HT-29 (cell line): ENCODE measurements at places on chromosomes 5 and 9.

DNA sequence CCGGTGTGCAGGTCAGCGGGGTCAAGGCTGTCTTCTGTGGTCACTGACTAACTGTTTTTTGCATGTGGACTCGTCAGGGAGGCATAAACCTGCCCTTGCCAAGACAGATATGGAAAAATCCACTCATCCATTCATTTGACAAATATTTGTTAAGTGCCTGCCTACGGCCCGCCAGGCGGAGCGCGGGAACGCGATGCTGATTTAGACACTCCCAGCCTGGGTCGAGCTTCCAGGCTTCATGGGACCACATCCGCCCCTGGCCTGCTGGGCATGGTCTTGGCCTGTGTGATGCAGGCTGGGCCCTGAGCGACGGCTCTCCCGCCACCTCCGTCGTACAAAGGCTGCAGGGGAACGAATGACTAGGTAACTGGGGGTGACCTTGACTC lies 18.1 kb downstream of the MYMK start:
- no peak for DNase-seq

- no peak for DNase-seq
Measured at GRCh38 chr5:53053364-53053763, 56.2 kb downstream of the MOCS2 start.

DNA sequence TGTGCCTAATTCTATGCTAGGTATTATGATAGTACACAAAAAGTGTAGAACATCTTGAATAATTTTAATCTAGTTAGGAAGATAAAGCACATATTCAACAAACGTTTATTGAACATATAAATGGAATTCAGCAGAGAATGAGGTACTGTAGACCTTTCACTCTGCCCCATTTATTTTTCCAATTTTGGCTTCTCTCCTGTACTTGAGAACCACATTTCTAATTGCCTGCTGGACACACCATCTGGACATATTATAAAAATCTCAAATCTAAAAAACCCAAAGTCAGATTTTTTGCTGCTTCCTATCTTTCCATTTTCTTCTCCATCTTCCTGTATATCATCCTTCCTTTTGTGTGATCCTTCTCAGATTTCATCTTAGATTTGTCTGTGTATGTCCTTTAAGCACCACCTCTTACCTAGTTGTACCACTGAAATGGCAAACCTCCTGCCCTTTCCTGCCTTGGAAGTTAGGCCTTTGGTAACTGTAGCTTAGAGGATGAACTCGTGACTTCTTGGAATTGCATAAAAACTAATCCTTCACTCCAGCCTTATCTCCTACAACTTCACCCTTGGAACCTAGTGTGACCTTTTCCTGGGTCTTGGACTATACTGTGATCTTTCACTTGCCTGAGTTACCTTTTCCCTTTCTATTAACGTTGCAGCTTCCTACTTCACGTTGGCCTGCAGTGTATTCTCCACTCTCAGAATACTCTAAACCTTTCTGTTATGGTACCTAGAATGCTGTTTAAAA lies 8.8 kb downstream of the SLC26A2 start:
- DNase-seq = no peak

DNA sequence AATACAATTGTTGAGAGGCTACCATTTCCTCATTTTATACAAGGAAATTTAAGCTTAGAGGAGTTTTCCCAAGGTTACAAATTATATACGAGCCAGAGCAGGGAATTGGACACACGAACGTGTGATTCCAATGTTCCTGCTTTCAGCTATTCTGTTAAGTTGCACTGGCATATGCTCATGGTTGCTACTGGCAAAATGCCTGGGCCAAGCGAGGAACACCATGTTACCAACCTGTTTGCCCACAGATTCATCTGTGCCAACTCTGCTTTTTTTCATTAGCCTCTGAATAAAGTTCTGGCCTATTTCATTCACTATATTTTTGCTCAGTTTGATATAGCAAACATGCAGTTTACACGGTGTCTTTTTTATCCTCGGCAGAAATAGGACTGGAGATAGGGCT lies 5.1 kb upstream of the C5orf46 start:
- DNase-seq = no peak

DNA sequence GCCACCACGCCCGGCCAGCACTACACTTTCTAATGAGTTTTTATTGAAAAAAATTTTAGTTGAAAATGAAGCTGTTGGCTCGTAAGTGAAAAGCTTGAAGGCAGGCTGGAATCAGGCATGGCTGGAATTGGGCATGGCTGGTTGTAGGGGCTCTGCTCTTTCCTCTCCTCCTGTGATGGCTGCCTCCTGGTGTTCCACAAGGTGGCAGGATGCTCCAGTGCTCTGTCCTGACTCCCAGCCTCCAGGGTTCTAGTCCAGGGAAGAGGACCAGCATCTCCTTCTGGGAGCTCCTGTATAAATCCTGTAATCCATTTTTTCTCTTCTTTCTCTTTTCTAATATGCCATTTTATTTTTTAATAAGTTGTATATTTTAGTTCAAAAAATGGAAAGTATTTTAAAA lies 57.2 kb upstream of the DHFR start:
- DNase-seq = peak; percentile 56

GRCh38 chr5:161857358-161857757 lies 9.4 kb downstream of the GABRA1 start:
- no peak for DNase-seq

- no peak for DNase-seq
Measured at GRCh38 chr5:106656821-106657220, 1013.9 kb downstream of the EFNA5 start.

DNA sequence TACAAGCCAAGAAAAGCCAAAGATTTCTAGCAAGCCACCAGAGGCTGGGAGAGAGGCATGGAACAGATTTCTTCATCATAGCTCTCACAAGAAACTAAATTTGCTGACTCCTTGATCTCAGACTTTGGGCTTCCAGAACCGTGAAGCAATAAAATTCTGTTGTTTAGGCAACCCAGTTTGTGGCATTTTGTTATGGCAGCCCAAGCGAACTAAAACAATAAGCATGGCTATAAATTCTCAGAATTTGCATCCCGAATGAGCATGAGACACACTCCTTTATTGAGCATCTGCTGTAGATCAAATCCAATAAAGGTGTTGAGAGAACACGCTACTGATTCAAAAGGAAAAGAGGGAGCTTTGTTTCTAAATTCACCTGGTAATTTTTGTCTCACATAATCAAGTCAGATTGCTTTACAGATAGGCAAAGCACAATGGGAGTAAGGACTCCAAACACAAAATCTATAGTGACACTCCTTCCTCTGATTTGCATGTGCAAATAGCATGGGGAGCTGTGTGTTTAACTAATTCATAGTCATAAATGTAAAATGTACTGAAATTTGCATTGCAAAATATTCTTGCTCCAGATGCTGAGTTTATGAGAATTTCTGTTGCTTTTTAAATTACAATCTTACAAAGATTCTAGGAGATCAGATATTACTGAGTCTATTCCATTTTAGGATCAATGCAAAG lies 308.7 kb downstream of the MED10 start:
- no peak for DNase-seq

GRCh38 chr5:179696603-179697002 lies 2.2 kb upstream of the CANX start:
- DNase-seq = no peak

DNA sequence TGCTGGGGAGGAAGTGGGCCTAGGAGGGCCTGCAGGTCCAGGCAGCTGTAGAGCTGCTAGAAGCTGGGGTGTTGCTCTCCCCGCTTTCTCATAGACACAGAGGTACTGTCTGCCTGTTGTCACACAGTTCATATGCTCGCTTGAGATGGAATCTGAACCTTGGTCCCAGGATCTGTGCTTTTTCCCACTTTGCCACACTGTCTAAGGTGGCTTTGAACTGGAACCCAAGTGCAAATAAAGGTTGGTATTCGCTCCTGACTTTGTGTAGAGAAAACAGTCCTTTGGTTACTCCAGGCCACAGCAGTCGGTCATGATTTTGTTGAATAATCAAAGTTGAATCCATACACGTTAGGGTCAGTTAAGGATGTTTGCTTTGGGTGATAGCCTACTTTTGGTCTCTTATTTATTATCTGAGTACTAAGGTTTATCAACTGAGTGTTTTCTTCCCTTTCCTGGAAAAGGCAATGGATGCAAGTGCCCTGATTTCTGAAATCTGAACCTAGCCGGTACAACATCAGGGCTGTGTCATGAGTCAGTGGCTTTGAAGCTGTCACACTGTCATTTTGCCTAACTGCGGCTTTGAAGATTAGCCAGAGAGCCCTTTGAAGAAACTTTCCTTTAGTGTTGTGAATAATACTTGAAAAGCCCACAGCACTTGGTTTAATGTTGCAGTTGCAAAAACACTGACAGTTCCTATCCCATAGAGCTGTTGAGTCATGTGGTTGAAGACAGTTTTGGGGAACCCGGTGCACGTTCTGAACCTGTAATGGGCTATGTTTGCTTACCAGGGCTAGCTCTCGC lies 41.3 kb downstream of the HABP4 start:
- no peak for DNase-seq

DNA sequence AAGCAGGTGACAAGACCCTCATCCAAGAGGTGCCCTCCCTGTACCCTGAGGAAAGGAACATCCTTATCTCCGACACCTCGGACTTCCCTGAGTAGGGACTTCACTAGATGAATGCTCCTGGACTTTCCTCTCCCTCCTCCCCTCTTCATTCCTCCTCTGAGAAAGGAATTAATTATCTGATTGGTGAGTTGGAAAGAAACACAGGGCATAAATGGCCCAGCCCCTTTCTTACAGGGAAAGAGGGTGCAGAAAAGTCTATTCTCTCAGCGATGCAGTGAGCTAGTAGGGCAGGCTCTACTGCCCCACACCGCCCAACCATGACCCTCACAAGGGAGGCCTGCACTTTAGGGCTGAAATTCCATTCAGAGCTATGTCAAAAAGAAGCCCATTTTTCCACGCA lies 87.5 kb downstream of the TTC39B start:
- DNase-seq = no peak

DNA sequence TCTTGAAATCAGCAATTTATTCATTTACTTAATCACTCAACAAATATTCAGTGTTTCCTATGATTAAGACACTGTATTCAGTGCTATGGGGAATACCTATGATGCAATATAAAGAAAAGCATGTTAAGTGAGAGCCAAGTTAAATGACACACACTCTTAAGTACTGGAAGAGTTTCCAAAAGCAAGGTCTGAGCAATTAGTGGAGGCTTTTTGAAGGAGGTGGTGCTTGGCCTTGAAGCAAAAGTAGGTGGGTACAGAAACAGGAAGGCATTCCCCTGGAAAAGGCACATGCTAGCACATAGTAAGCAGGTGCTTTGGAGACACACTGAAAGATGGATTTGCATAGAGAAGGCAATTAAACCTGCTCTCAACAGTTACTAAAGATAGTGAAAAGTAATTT lies 4.0 kb downstream of the TSLP start:
- no peak for DNase-seq

DNA sequence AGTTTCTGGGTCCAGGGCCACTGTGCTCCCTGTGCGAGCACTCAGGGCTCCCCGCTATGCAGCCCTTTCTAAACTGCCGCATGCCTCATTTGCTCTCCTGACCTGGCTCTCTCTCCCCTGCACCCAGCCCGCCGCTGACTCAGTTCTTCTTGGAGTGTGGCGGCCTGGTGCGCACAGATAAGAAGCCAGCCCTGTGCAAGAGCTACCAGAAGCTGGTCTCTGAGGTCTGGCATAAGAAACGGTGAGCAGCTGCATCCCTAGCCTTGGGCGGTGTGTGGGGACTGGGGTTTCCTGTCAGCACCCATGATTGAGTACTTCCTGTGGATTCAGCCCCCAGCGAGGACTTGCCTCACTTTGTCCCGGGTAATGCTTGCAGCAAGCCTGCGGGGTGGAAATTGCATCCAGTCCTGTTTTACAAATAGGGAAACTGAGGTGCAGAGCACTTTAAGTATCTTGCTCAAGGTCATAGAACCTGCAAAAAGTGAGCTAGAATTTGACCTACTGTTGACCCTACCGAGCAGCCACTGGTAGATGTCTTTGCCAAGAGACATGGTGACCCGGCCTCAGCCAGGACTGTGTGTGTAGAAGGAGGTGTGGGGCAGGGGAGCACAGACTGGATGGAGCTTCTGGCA lies 27.9 kb downstream of the USP20 start:
- no peak for DNase-seq

DNA sequence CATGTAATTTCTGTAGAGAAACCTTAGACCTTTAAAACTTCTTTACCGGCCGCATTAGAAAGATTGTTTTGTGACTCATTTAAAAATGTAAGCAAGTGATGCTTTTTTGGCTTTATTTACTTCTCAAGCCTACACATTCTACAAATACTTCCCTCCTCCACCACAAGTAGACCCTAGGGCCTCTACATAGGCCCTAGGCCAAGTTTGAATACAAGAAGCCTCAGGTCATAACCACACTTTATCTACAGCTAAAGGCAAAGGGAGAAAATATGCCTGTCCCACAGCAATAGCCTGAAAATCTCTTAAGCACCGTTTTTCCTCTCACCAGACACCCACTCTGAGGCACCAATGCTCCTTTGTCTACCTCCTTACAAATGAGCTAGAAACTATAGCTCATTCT lies 53.9 kb downstream of the CSNK1A1 start:
- no peak for DNase-seq

DNA sequence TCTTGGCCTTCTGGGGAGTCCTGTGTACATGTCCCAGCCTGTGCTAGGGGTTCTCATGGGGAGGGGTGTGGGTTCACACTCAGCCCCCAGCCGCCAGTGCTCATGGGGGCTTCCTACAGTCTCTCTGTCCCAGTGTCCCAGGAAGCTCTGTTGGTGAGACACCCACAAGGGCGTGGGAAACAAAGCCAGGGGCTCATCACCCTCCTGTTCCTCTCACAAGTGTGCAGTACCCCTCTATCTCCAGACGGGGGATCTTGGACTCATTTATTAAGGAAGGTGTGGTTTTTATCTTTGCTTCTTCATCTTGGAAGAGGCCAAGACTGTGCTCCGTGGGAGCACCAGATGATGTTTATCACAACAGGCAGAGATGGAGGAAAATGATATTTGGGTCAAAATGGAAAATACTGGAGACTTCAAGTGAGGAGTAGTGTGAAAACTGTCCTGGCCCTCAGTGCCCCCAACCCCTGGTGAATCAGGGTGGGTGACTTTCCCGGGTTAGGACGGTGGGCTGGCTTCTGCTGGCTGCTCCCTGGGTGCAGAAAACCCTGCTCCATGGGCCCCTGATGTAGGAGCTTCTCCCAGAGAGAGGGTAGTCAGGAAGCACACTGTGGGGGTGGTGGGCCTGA lies 15.2 kb downstream of the TMEM171 start:
- DNase-seq = peak; percentile 38

GRCh38 chr5:66864240-66864884 lies 268.2 kb downstream of the MAST4 start:
- DNase-seq = peak; percentile 38

DNA sequence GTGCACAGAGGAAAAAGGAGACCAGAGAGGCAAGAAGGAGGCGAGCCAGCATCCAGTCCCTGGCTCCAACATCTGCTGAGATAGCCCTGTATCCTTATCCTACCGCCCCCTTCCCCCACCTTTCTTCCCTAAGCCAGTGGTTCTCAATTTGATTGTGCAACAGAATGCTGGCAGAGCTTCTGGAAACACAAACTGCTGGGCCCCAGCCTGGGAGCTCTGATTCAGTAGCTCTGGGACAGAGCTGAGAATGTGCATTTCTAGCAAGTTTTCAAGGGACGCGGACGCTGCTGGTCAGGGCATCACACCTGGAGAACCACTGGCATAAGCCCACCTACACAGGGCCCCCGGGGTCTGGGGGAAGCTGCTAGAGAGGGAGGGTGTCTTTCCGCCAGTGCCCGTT lies 21.1 kb downstream of the AK8 start:
- DNase-seq = no peak
